GM03348 (cell line): ENCODE measurements at places on chromosomes 1 and 21.

DNA sequence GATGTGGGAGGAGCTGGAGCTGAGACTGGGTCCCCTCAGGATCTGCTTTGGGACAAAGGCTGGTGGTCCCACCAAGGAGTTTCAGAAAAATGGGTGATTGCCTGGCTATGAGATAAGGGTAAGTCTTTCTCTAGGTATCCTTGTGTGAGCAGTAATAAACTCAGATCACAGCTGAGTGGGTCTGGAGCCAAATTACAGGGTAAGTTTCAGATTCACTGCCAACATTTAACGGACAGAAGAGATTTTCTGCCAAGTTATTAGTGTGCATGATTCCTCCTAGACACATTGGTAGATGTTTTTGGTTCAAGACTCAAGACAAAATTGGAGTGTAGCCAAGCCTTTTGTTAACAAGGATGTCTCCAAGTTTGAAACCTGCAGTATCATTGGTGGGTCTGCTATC, 7.5 kb downstream of the CD1B start:
- no peak for DNase-seq

DNA sequence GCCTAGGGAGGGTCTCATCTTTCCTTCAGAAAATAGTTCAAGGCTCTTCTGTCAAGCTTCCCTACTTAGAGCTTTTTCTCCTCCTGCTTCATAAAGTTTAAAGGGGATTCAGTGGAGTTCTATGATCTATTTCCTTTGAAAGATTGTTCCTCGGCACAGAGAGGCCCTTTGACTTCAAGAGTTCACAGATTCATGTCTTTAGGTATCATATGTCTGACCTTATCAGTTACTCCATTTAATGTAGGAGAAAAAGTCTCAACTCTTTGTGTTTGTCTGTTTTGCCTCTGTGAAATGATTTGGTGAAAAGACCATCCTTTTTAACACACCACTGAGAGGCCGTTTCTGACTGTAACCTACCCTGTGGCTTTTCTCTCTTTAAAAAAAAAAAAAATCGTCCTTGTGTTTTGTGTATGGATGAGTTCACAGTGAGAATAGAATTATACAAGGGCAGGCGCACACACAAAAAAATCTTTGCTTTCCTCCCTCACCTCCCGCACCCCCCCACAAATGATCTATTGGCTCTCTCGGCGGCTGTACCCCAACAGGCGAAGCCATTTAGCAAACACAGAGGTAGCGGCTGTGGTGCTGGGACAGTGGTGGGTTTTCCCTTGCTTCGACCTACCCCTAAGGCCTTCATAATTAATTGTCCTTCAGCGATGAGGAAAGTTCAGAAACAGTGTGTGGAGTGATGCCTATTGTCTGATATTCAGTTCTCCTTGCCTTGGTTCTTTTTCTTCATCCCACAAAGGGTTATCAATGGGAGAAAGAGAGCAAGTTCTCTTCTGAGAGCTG, 29.6 kb downstream of the PROX1 start:
- no peak for DNase-seq

DNA sequence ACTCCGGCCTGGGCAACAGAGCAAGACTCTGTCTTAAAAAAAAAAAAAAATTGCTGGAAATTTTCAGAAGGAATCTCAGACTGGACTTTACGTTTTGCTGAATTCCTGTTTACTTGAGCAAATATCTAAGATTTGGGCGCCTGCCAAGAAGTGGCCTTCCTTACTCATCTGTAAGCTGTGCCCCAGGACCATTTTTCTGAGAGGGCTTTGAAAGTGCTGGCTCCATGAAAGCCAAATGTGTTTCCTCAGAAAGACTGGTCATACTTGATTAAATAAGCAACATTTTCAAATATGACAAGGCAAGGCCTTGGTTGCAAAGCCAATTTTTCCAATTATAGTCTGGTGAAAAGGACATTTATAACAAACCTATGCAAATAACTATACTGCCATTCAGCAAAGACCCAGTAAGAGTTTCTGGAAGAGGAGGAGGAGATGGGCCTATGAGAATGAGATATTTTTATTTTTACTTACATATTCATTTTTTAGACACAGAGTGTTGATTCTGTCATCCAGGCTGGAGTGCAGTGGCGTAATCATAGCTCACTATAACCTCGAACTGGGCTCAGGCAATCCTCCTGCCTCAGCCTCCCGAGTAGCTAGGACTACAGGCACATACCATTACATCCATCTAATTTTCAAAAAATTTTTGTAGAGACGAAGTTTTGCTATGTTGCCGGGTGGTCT, 56.3 kb upstream of the HTR1D start:
- peak; percentile 52 for DNase-seq

- DNase-seq, result no peak
These were observed 15.7 kb downstream of the RPTN start for GRCh38 chr1:152143150-152143887.

DNA sequence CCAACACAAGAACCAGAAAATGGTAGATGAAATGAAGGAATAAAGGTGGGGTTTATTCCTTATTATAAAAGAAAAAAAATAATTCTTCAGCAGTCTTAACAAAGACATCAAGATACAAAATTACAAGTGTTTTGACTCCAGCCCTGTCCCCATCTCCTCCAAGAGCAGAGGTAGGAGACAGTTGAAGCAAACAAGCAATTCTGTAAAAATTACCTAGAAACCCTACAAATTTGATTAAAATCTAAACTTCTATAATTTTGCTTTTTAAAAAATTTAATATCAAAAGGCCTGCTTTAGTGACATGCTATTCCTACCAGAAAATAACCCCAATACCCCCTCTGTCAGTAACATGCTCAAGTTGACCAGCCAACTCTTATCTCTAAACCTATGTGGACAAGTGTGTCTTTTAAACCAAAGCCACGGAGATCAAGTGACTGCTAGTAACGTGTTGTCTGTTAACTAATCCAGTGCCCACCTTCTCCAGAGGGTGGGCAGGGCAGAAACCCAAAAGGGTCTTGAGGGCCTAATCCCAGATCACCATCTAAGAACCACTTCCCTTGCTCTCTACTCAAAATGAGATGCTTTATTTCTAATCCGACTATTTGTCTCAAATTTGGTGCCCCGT, 8.4 kb downstream of the GLUL start:
- no peak for DNase-seq

DNA sequence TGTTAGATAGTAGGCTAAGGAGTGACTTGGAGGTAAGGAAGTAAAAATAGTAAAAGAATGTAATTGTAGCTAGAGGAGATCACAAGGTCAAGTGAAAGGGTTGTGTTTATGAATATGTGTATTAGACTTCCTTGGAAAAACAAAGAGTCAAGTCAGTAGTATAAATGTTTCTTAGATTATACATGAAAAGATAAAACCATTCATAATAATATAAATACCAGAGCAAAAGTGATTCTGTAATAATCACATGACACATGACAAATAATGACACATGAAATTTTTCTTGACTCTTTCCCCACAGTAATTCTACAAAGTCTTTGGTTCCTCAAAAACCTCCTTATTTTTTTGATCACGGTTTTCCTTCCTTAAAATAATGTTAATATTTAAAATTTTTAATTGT, 56.4 kb downstream of the IVNS1ABP start:
- no peak for DNase-seq

DNA sequence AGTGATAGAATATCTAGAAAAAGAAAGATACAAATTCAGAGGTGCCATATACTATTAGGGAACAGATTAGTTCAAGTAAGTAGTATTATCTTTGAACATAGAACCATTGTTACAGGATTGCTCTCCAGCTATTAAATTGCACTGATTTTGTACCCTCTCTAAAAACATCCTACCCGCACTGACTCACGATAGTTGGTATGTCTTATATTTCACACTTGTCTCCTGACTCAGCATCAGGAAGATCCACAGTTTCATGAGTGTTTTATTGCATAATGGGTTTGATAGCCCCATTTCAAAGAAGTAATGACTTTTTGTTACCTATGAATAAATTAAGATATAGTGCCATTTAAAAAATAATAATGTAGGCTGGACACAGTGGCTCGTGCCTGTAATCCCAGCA, 6.0 kb downstream of the TATDN3 start:
- no peak for DNase-seq

GRCh38 chr21:45286671-45287437, 841 bp downstream of the POFUT2 start:
- peak; percentile 55 for DNase-seq

DNA sequence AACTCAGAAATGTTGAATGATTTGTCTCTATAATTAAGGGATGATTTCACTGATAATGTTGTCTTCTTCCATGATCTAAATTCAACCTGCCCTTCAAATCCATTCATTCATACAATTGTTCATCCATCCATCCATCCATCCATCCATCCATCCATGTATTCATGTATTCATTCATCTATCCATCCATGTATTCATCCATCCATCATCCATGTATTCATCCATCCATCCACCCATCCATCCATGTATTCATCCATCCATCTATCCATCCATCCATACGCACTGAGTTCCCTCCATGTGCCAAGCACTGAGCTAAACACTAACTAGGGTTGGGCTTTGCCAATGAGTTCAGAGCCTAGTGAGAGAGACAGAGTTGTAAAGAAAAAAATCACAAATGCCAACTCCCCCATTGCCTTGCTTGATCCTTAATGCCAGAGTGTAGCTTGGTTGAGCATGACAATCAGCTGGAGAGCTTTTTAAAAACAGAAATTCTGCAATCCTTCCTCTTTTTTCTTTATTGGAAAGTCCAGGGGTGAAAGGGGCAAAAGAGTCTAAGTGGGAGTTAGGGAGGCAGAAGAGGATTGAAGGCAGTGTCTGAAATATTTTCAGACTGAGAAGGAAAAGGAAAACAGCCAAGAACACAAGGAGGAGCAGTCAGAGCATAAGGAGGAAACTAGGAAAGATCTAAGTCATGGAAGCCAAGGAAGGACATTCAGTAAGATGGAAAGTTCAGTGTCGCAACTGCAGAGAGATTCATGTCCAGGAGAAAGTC, 92.4 kb upstream of the ERG start:
- no peak for DNase-seq

GRCh38 chr1:78080767-78081166, 35.0 kb downstream of the GIPC2 start:
- DNase-seq, result no peak

GRCh38 chr1:179881642-179882252, 338 bp upstream of the TOR1AIP1 start:
- DNase-seq, result peak; percentile 92

- DNase-seq, result peak; percentile 89
These were observed 22.7 kb downstream of the SLX9 start for GRCh38 chr21:44962403-44962966.

GRCh38 chr1:40706626-40707025, 15.1 kb downstream of the NFYC start:
- DNase-seq, result no peak

DNA sequence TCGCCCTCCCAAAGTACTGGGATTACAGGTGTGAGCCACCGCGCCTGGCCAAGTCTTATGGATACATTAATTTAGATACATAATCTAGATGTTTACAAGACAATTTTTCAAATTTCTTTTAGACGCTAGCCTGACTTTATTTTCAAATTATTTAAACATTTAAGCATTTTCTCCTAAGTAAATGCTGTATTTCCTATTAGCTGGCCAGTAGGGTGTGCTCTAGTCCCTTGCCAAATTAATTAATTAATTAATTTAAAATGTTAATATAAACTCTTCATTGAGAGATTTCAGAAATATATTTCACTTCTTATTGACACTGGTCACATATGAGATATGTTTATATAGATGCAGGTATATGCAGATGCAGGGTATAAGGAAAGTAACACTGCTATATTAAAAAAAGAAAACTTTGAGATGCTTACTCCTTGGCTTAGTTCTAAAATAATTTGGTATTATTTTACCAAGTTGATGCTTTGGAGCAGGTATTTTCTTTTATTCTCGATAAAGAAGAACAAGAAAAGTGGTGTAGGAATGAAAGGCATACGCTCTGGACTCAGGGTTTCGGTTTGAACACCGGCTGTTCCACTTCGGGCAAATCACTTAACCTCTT, 5.2 kb upstream of the ERRFI1 start:
- peak; percentile 56 for DNase-seq

DNA sequence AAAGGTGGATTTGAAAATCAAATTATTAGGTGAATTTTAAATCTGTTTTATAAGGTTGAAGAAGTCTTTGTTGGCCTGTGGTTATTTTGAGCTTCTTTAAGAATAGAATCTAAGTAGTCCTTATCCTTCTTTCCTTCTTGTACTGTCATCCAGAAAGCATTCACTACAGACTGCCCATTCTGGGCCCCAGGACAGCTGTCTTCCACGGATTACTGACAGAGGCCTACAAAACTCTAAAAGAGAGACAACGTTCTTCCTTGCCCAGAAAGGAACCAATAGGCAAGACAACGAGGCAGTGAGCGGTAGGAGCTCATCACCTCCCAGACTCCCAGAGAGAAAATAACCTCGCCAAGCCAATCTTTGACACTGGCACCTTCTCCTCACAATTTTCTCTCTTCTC, 24.4 kb upstream of the PIGC start:
- DNase-seq, result no peak

DNA sequence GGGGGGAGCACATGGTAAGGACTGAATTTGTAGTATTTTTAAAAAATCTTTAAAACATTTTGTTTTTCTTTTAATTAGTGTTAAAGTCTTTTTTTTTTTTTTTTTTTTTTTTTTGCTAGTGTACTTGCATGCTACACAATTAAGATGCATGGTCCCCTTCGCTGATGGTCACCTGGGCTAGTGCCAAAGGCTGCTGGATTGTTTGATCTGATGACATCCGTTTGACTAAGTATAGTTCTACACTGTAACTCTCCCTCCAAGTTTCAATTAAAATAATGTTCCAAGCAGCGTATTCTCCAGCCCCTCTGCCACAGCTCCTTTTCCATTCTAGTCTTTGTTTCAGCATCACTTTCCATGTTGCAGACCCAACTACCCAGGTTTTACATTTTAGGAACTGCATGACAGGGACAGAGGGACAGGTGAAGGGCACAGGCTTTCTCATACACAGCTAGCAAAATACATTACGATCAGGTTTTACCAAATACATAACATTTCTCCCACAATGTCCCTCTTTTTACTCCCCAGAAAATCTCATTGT, 852 bp upstream of the RAVER2 start:
- DNase-seq, result no peak

DNA sequence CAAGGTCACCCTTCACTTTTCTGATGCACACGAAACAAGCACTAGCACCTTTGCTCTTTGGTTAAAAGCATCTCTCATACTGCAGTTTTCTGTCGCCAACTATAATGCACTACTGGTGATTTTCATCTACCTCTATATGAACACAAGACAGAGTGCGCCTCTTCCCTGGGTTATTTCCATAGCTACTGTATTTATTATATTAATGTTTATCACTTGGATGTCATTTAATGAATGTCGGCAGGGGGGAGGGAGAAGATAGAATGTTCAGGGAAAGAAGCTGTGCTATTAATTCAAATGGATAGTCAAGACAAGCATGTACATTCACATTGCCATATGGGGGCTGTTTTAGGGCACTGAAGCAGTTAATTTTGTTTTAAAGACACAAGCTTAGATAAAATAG, 174.1 kb upstream of the SAMSN1 start:
- DNase-seq, result no peak

DNA sequence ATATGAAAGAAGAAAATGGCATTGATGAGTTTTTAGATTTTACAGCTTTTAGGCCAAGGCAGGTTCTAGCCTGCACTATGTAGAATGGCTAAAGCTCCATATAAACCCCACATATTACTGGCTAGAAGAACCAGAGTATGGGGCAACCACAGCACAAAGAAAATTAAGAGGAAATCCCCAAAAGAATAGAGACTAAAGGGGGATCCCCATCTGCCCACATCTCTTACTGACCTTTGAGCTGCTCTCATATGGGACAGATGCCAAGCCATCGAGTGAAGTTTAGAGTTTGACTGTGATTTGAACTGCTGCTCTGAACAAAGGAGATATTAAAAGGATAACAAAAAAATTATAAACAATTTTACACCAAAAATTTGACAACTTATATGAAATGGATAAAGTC, 102.2 kb upstream of the HAO2 start:
- no peak for DNase-seq
